ENCODE measurements at places on chromosomes 3 and 15.

GRCh38 chr15:41408234-41408641, 5.9 kb upstream of the NDUFAF1 start:
- DNase-seq, result no peak

- DNase-seq, result peak; percentile 28
Observed at GRCh38 chr3:192570821-192571791, 156.2 kb downstream of the FGF12 start.

DNA sequence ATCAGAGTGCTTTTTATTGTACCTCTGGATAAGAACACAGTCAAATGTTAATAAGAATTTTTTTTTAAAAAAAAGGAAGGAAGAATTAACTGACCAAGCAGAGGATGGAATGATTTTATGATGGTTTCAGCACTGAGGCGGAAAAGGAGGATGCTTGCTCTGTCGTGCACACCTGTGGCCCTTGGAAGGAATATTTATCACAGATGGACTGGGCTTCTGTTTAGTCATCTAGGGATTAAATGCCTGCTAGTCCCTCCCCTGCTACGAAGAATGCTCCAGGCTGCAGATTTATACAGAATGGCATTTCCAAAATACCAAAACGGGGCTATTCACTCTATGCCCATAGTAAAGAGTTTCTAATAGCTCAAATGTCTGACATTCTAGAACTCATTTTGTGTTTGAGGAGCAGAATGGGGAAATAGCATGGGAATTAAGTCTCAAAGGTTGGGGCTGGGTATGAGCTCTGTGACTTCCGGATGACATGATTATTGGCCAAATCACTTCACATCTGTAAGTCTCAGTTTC, 92.8 kb upstream of the BCL6 start:
- no peak for DNase-seq

DNA sequence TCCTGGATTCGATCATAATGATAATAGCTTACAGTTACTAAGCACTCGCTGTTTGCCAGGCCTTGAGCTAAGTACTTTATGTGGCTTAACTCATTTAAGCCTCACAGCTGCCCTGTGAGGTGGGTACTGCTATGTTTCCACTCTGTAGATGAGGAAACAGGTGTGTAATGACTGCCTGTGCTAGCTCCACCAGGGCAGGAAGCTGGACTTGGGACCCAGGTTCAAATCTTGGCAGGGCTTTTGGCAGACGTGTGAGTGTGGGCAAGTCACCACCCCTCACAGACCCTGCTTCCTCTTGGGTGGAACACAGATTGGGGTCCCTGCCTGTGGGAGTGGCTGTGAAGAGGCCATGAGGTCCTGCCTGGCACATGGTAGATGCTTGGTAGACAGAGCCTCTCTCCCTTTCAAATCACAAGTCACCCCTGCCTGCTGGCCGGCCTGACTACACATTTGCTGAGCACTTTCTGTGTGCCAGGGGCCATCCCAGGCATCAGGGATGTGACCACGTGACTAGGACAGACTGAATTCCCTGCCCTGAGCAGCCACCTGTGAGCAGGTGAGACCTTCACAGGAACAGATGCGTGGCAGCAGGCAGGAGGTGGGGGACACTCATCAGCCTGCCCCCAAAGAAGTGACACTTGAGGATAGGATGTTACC, 3.7 kb downstream of the EFCC1 start:
- no peak for DNase-seq

- DNase-seq, result no peak
Observed at GRCh38 chr15:71448688-71449114, 333.4 kb downstream of the THSD4 start.

- no peak for DNase-seq
Observed at GRCh38 chr15:89401631-89402517, 67.2 kb upstream of the POLG start.

- DNase-seq, result peak; percentile 46
Observed at GRCh38 chr3:97736928-97737327, 27.6 kb upstream of the ARL6 start.

- no peak for DNase-seq
Observed at GRCh38 chr3:112128843-112129727, 4.0 kb downstream of the GCSAM start.

- DNase-seq, result no peak
Observed at GRCh38 chr3:67692621-67693020, 38.2 kb upstream of the SUCLG2 start.
